Cortex of kidney (tissue), 1 donor: ENCODE measurements at places on chromosomes 5 and 9.

DNA sequence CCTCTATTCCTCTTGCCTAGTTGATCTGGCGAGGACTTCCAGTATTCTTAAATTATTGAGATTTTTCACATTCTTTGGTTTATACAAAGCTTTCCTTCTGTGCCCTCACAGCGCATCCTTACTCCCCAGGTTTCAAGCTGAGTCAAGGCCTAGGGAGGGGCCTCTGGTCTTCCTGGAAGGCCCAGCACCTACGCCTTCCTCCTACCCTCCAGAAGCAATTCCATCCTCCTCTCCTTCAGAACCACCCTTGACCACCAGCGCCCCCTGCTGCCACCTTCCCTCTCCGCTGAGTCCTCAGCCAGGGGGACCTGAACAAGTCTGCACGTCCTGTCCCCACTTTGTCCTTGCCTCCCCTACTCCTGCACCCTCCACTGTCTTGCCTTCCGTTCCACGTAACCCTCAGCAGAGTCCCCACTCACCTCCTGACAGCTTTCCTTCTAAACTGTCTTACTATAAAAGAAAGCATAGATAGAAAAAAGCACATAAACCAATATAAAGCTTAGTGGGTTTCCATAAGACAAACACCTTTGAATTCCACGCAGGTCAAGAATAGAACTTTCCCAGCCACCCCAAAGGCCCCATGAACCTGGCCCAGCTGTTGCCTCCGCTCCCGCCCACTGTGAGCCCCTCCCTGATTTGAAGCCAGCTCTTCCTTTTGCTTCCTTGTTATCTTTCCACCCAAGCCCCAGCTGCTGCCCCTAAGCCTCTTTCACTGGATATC is 63.0 kb upstream of the CTSL start:
- no peak for DNase-seq

DNA sequence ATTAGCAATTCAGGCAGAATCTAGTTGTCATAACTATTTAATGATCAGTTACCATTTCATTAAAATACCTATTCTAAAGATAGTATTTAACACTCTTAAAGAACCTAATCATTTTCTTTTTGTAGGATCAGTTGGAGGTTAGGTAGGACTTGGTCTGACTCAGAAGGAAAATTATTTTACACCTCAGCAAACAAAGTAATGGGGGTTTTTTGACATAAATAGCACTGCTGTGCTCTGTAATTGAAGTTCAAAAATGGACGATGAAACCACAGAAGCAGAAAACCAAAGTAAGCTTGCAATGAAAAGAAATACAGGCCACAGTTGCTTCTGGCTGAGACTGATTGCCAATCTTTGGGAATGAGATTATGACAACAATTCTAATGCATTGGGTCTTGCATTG is 187.0 kb upstream of the TRPM3 start:
- DNase-seq, result no peak

- no peak for DNase-seq
These were observed 204.7 kb downstream of the PTTG1 start for GRCh38 chr5:160626322-160626721.

- DNase-seq, result no peak
These were observed 18.8 kb upstream of the GNAQ start for GRCh38 chr9:78050421-78050820.

GRCh38 chr5:24804221-24804681 is 159.5 kb upstream of the CDH10 start:
- DNase-seq, result no peak

DNA sequence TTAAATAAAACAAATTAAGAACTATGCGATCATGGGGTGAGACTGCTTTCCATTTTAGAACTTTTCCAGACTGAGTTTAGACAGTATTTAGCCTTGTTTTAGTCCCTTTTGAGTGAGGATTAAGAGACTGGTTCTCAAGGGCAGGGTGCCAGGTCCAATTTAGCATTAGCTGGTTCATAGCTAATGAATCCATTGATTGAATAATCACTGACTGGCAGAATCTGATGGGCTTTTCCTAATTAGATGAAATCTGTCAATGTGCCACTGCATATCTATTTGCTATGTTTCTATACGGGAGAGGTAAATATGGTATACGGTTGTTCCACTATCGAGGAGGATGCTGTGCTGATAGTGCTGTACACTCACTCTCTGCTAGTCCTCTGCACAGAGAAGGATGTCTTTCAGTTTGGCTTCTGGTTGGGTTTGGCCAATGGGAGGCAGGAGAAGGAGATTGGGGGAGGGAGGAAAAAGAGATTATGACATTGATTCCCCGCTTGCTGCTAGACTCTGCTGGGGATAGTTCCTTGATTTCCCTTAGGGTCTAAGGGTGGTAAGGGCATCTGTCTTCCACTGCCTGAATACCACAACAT is 496.6 kb downstream of the CTNND2 start:
- no peak for DNase-seq

DNA sequence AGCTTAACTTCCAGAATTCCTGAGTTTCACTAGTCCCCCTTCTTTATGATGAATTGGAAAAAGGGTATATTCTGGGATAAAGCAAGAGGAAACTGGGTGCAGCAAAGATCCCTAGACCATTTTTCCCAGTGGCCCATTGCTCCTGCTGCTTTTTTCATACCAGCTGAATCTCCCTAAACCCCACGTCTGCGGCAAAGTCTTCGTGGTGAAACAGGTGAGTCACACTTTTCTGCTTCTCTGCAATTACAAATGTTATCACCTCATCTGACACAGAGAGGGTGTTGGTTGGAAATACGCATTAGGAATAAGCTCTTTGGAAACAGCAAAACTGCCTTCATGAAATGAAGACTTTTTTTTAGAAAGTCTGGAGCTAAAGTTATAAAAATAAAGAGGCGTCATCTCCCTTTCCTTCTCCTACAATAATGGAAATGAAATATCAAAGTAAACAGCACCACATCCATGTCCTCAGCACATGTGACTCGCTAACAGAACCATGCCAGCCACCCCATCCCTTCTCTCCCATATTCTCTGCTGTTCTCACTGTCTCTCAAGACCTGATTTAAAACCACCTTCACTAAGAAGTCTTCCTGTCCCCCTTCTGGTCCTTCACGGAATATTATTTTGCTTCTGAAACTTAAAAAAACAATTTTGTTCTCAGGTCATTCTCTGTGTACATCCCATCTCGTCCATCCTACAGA is 39.5 kb upstream of the GLRX start:
- DNase-seq, result no peak

DNA sequence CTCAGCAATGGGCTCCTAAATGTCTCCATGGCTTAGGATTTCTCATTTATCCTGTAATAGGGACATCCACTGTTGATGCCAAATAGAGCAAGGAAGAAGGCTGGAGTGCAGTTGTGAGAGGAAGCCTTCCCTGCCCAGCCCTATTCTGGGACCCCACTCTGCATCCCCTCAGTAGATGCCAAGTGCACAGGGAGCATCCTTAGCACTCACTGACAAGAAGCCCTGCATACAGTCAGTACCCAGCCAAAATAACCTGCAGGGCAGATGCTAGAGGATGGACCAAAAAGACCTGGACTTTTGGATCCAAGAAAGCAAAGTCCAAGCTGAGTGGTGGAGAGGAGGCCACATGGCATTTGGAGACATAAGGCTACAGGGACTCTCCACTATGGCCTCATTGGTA is 113.5 kb upstream of the SPOCK1 start:
- no peak for DNase-seq

- no peak for DNase-seq
These were observed 760 bp upstream of the MAN1B1 start for GRCh38 chr9:137085920-137086530.

GRCh38 chr5:1052641-1053390 is 44.2 kb downstream of the NKD2 start:
- DNase-seq, result no peak

DNA sequence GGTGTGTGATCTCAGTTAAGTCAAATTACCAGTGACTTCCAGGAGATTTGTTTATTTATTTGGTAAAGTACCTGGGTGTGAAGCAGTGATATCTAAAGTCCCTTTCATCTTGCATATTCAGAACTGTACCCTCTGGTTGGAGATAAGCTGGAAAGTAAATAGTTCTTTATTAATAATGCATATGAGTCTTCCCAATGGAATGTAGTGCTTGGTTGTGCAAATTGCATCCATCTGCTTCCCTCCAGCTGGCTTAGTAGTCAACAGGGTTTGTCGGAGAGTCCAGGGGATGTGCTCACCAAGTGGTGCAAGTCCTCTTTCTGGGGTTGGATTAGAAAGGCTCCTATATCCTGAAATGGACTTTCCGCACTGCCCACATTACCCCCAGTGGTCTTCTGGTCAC is 42.0 kb downstream of the TRPM3 start:
- DNase-seq, result no peak

DNA sequence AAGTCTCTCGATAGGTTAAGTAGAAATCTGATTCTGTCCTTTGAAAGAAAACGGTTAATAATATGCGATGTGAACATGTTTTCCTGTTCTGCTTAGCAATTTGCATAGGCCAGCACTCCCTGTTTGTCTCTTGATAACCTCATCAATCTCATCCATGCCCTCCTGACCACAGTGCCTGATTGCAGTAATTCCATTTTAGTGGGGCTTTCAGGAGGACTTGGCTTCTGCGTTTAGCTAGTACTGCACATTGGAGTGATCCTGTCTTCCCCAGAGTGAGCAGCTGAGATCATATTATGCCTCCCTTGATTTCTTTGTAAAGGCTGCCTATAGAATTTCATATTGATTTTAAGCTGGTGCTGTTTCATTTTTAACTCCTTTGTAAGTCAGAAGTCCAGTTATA is 335.9 kb upstream of the ISL1 start:
- no peak for DNase-seq

GRCh38 chr9:35306283-35306682 is 144.5 kb downstream of the UNC13B start:
- no peak for DNase-seq

- no peak for DNase-seq
These were observed 5.4 kb downstream of the DMAC1 start for GRCh38 chr9:7794196-7794595.

DNA sequence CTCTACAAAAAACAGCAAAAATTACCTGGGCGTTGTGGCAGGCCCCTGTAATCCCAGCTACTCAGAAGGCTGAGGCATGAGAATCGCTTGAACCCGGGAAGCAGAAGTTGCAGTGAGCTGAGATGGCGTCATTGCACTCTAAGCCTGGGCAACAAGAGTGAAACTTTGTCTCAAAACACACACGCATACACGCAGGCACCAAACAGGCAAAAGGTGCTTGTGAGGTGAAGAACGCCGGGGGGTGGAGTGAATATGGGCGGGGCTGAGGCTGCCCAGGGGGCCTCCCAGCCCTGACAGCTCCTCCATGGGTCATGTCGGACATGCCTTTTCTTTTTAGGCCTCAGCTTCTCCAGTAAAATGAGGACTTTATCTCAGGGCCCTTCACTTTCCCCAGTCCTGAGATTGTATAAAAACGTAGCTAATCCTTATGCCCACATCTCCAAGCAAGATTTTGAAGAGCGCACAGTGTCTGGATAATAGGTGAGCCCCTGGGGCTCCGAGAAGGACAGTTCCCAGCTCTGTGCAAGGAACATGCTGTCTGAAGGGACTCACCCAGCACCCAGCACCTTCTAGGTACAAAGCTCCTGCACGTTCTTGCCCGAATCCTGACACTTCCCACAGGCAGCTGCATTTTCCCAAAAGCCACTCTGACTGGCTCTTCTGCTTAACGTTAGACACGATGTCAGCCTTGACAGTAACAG is 168.3 kb downstream of the COL23A1 start:
- no peak for DNase-seq

- no peak for DNase-seq
These were observed 135.3 kb downstream of the YIPF5 start for GRCh38 chr5:144035046-144035740.

GRCh38 chr9:16726029-16726428 is 144.4 kb downstream of the BNC2 start:
- no peak for DNase-seq

DNA sequence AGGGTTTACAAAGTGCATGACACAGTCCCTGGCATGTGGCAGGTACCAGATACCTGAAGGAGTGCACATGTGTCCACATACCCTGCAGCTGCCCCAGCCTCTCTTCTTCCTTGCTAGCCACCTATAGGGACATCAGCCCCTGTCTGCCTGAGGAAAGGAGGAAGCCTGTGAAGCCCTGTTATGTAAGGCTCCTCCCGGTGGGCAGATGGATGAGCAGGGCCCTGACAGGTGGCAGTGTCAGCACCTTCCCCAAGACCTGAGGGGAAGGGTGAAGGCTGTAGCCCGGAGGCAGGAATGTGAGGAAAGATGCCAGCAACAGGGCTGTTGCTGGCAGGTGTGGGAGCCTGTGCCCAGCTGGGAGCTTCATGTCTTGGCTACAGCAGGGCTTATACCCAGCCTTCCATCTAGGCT is 21.7 kb downstream of the TCF7 start:
- DNase-seq, result no peak

GRCh38 chr5:35458824-35459207 is 158.8 kb upstream of the SPEF2 start:
- DNase-seq, result no peak

DNA sequence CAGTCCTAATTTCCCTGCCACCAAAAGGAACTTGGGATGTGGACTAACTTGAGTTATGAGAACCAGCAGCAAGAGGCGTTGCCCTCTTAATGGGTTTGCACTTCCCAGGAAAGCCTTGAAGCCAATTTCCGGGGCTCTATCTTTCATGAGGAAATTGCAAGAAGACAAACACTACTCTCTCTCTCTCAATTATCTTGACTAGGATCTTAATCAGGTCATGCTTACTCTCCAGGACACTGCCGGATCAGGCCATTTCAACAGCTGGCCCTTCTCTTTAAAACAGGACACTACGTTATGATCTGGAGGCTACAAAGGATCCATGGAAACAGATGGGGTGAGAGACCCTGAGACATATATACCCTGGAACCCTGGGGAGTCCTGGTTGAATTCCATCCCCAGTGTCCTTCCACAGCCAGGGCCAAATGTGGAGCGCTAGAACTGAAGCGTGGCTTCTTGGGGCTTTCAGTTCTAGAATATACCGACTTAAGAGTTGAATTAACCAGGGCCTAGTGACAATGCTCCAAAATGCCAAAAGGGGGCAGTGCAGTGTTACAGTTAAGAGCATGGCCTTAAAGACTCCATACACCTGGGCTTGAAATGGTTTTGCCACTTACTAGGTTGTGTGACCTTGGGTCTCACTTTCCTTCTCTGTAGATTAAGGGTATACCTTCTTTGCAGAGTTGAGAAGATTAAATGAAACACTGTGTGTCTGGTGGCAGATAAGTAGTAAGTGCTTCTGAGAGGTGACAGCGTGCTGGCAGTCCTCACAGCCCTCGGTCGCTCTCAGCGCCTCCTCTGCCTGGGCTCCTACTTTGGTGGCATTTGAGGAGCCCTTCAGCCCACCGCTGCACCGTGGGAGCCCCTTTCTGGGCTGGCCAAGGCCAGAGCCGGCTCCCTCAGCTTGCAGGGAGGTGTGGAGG is 21.1 kb downstream of the FAM219A start:
- no peak for DNase-seq
